Germinal center (tissue), 1 donor: ENCODE measurements at places on chromosomes 3 and 15.

DNA sequence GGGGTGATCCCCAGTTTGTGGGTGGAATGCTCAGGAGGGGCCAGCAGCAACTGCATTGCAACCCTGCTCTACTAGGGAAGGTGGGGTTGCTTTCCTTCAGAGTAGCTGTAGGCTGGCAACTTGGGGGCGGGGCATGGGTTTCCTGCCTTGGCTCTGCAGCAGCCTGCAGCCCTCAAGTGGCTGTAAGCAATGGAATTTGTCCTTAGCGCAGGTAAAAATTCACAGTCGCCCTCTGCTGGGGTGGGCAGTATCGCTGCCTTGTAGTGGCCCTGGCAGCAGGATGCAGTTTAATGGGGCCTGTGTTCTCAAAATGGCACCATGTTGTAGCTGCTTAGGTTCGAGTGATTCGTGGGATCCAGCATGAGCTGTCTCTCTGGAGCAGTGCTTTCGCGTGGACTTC, 29.8 kb downstream of the STT3B start:
- DNase-seq, result no peak

DNA sequence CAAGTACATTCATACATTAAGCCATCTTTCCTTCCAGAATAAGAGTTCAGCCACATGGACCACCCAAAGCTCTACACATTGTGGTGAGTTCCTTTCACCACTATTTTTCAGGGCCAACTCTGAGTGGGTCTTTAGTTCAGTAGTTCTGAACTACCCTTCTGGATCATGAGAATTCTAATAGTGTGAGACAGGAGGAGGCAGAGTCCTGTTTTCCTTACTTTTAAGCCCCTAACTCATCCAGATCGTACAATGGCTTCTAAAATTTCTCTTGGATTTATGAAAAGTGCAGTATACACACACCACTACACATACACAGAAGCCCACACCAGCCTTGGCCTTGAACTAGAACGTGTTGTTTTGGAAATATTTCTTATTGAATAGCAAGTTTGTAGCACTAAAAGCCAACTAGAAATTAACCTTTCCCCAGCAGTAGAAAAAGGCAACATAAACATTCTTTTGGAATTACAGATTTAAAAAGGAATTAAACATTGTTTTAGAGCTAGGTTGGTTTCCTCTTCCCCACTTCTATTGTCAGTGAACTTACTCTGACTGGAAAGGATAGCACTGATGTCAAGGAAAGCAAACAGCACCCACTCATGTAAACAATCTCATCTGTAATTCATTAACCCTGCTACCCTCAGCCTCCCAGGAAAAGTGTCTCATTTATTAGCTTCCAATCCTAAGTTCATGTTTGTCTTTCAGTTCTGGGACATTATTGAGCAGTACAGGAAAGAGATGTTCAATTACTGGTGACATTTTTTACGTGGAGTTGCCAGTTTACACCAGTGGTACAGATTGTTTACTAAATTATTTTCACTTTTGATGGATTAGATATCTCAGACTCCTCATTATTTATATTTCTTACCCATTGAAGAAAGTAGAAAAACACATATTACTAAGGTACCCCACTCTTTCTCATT, 95.7 kb upstream of the AGTR1 start:
- no peak for DNase-seq

GRCh38 chr3:130658678-130659077, 88.0 kb downstream of the PIK3R4 start:
- DNase-seq, result no peak

GRCh38 chr3:71786551-71786950, 1.6 kb upstream of the PROK2 start:
- DNase-seq, result no peak

GRCh38 chr15:29688506-29689286, 133.6 kb downstream of the TJP1 start:
- DNase-seq, result no peak

DNA sequence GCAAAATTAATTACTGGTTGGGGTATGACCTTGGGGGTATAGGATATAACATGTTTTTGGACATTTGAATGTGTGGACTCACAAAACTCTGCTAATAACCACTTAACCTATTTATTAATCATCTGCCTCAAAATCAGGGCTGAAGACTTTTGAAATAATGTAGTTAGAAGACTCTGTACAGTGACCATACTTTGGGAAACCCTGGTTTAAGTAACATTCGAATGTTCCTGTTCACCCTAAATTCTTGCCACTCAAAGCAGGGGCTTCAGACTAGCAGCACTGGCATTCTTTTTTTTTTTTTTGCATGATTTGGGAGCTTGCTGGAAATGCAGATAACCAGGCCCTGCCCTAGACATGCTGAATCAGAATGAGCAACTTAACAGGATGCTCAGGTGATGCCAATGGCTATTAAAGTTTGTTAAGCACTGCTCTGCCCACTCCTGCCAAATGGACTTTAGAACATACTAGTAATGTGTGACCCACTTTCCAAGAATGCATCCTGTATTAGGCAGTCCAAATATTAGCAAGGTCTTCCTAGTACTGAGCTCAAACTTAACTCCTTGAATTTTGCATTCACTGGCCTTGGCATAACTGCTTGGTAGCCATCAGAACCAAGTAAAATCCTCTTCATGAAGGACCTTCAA, 12.7 kb upstream of the ST3GAL6 start:
- DNase-seq, result no peak

DNA sequence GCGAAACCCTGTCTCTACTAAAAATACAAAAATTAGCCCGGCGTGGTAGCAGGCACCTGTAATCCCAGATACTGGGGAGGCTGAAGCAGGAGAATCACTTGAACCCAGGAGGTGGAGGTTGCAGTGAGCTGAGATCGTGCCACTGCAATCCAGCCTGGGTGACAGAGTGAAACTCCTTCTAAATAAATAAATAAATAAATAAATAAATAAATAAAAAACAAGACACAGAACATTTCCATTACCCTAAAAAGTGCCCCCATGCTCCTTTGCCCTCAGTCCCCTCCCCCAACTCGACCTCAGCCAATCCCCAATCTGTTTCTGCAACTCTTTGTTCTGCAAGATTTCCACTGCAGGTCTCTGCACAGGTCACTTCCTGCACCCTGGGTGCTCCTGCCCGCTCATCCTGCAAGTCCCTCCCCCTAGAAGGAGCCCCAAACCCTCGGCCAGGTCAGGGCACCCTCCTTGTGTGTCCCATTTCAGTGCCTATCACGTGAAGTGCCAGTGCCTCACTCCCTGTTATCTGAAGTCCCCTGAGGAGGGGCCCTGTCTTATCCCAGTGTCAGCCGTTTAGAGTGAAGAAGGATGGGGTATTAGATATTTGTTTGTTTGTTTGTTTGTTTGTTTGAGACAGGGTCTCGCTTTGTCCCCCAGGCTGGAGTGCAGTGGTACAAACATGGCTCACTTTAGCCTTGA, 1.1 kb downstream of the FAM240A start:
- DNase-seq, result no peak

- peak; percentile 73 for DNase-seq
Measured at GRCh38 chr15:63891079-63891767, 57.5 kb upstream of the HERC1 start.

DNA sequence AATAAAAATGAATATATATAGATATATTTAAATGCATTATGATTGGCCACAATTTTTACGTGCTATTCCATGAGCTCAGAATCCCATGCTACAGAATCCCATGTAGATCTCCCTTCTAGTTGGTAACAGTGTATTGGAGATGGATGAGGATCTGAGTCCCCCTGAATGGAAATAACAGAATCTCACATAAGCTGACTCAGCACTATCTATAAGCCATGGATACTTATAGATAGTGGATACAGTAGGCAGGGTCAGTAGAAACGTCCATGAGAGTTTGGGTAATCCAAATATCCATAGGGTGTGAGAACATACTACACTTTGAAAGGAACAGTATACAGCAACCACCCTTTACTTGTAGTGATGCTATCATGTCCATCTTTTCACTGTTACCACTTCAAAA, 375.4 kb downstream of the EPHA6 start:
- no peak for DNase-seq

DNA sequence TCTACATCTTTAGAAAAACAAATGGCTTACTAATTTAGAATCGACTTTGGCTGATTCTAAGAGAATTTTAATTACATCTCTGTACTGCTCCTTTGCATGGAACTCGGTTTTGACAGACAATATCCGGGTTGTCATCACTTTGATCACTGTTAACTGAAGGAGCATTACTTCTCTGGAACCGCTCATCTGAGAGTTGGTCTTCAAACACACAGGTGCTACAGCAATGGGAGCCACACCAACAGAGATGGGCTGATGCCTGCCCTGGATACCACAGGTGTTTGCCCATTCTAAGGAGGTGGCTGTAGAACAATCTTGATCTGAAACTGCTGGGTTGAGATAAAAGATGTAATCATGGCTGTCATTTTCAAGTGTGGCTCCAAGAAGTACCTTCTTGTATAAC, 21.6 kb downstream of the LINS1 start:
- DNase-seq, result no peak

- no peak for DNase-seq
Measured at GRCh38 chr3:169085827-169086226, 577.7 kb downstream of the MECOM start.

DNA sequence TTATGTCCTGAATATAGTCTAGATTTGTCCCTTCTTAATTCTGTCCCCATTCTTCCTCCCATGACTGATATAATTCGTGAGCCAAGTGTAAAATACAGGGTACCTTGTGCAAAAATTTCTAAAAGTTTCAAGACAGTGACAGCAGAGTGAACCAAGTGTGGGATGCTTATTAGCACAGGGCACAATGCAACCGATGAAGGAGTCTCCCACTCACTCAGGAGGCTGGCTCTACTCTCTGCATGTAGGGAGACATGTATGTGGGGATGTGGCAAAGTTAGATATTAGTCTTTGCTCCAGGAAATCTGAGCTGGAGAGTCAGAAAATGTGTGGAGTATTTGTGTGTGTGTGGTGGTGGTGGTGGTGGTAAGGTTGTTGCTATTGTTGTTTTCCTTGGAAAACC, 305.9 kb downstream of the CHL1 start:
- no peak for DNase-seq

- DNase-seq, result no peak
Measured at GRCh38 chr3:132231633-132232032, 85.6 kb upstream of the ACP3 start.
